ENCODE measurements at places on chromosomes 3 and 15.

- no peak for DNase-seq
These were observed 13.6 kb upstream of the GATM start for GRCh38 chr15:45391746-45392583.

GRCh38 chr3:22450786-22451400, 699.9 kb upstream of the ZNF385D start:
- DNase-seq: no peak

GRCh38 chr3:23810343-23811184, 4.8 kb downstream of the UBE2E1 start:
- peak; percentile 22 for DNase-seq

- DNase-seq: no peak
These were observed 37.4 kb downstream of the FRMD5 start for GRCh38 chr15:44157679-44158078.

DNA sequence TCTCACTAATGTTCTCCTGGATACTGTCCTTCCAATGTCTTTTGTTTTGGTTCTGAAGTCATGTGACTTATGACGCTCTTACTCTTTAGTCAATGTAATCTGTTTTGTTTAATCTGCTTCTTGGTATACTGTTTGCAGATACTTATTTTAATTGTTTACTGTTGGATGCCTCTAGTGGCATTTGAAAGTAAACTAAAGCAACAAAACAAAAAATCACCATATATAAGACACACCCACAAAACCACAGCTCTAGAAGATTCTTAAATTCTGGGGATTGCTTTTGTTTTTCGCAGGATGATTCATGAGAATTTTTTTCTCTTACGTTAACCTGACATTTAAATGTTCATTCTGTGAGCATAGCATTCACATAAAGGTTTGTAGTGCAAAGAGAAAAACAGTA, 16.8 kb downstream of the SLC25A26 start:
- no peak for DNase-seq
